Activated naive CD8-positive, alpha-beta T cell treated with anti-CD3 and anti-CD28 coated beads, Interleukin-2, amount 50 U/mL, for 16 hours (primary cell): ENCODE measurements at places on chromosomes 5 and 9.

GRCh38 chr5:8098081-8098480 is 229.1 kb downstream of the MTRR start:
- DNase-seq = no peak

GRCh38 chr9:109198736-109199382 is 31.8 kb upstream of the FRRS1L start:
- DNase-seq = no peak

- no peak for DNase-seq
Measured at GRCh38 chr9:31587146-31587545, 797.3 kb upstream of the ACO1 start.

- no peak for DNase-seq
Measured at GRCh38 chr9:37542895-37543294, 33.3 kb downstream of the FBXO10 start.

DNA sequence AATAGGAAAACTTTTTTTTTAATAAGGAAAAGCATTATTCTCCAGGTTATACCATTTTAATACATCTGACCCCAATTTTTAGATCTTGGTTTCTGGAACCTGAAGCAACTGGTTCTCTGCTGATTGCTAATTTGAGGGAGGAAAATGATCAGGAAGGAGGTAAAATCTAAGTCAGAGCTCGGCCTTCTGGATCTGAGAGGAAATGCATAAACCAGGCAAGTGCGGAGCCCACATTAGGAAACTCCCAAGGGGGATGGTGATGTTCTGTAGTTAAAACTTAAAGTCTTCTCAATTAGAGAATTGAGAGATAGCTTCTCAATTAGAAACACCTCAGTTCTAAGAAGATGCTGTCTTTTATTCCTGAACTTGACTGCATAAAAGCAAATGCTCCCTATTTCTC is 113.5 kb downstream of the TSSK1B start:
- DNase-seq = no peak

DNA sequence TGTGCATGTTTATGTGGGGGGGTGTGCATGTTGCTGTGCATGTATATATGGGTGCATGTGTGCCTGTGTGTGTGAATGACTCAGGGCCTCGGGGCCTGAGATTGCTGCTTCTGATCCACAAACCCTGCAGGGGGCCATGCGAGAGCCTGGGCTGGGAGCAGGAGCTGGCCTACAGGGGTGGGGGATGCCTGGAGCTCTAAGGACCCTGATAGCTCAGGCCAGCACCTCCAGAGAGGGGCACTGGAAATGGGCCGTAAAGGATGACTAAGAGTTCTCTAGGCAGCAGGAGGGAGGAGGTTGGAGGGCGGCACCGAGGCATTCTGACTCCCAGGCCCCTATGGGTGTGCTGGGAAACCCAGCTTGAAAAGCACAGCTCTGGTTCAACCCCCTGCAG is 6.9 kb upstream of the UBAC1 start:
- no peak for DNase-seq

DNA sequence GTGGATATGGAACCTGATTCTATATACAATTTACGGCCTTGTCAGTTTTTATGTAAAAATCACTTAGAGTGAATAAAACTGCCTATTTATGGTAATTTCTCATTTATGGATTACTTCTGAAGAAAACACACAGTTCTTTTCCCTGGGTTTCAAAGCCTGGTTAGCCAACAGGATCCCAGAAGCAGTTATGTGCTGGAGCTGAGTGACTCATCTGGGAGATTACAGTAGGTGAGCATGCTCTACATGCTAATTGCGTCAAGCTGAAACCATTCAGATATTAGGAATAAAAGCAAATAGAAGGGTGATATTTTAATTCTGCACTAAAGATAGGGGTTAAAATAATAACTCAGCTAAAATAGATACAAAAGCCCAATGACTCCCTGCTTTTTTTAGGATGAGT is 47.8 kb downstream of the PDE4D start:
- DNase-seq = no peak

DNA sequence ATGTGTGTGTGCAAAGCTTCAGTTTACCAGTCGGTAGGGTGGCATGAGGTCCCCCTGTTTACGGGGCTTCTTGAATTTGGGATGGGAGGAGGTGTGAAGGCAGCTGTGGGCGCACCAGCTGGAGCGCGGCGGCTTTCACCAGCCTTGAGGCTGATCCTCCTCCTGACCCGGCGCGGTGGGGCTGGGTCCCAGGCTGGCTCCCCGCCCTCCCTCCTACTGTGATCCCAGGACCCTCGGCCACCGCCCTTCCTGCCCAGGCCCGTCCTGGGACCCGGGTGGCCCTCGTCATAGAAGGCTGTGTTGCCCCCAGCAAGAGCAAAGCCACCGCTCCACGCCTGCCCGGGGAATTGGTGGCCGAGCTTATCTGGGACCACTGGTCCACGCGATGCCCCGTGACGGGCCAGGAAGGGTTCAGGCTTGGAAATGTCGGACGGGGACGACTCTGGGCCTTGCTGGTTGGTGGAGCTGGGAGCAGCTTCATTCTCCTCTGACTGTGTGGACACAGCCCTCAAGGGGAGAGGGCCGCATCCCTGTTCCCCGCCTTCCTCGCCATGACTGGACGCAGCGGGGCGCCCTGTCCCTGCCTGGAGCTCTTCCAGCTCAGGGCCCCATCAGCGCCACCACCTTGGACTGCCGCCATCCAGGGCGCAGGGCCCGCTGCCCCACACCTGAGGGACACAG is 271.1 kb upstream of the IRX1 start:
- no peak for DNase-seq

DNA sequence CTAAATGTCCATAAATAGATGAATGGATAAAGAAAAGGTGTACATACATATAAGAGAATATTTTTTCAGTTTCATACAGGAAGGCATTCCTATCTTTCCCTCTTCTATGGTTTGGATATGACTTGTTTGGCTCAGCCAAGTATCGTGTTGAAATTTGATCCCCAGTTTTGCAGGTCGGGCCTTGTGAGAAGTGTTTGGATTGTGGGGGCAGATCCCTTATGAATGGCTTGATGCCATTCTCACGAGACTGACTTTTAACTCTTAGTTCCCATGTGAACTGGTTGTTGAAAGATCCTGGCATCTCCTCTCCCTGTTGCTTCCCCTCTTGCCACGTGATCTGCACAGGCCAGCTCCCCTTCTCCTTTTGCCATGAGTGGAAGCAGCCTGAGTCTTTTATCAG is 421.1 kb upstream of the FTMT start:
- DNase-seq = no peak

GRCh38 chr9:106880863-106881262 is 17.9 kb downstream of the ZNF462 start:
- DNase-seq = no peak

DNA sequence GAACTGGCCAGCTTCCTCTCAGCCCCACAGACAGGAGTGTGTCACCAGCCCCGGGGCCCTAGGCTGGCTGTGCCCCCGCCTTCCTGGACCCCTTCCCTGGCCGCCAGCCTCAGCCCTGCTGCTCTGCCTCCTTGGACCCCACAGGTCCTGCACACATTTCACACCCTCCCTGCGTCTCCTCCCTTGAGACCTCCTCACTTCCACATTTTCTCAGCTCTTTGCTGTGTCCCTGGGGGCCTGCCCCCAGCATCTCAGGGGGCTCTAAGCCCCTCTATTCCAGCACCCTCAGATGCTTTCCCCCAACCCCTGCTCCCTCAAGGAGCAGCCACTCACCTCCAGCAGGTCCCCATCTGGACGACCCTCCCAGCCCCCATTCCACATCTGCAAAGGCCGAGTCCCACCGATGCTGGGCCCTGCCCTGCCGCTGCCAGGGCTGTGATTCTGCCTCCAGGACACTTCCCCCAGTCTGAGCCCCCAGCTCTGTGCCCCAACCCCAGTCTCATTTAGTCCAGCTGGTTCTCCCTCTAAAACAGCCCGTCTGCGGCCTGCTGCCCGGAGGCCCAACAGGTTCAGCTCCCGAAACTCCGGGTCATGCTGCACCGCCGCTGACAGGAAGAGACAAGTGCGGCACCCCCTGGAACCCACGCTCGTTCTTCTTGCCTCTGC is 4.2 kb downstream of the SLC34A3 start:
- DNase-seq = no peak

DNA sequence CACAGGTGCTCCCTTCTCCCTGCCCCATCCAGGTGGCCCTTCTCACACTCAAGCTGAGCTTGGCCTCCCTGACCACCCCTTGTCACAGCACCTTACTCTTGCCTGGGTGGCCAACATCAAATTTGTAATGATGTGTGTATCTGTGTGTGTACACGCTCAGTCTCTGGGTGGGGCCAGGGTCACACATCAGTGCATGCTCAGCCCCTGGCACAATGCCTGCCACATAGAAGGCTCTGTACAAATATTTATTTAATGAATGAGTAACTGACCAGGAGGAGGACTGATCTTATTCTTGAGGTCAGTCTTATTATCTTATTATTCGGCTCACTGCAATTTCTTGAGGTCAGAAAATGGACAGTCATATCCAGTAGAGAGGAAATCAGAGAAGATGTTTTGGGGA is 41.3 kb upstream of the HAND1 start:
- DNase-seq = no peak

GRCh38 chr9:14670718-14671117 is 22.5 kb downstream of the ZDHHC21 start:
- no peak for DNase-seq

GRCh38 chr5:84260140-84260539 is 124.5 kb downstream of the EDIL3 start:
- DNase-seq = no peak

DNA sequence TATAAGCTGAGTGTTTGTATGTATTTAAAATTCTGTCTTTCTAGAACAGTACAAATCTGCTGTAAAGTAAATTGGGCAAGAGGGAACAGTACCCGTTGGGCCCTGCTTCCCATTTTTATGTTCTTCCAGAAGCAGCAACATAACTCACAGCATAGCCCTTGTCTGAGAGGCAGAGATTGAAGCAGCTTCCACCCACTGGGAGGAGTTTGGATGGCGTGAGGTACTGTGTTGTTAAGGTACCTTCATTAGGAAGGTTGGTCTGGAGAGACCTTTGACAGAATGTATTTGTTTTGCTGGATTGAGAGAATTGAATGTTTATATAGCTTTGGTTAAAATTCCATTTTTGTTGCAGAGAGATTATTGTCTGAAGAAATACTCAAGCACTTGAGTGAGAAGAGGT is 24.8 kb downstream of the RAI14 start:
- DNase-seq = no peak

- no peak for DNase-seq
Measured at GRCh38 chr5:167786871-167787578, 504.4 kb upstream of the WWC1 start.

- no peak for DNase-seq
Measured at GRCh38 chr9:110103257-110103656, 104.7 kb downstream of the C9orf152 start.

- no peak for DNase-seq
Measured at GRCh38 chr9:18228101-18228500, 245.9 kb upstream of the ADAMTSL1 start.

DNA sequence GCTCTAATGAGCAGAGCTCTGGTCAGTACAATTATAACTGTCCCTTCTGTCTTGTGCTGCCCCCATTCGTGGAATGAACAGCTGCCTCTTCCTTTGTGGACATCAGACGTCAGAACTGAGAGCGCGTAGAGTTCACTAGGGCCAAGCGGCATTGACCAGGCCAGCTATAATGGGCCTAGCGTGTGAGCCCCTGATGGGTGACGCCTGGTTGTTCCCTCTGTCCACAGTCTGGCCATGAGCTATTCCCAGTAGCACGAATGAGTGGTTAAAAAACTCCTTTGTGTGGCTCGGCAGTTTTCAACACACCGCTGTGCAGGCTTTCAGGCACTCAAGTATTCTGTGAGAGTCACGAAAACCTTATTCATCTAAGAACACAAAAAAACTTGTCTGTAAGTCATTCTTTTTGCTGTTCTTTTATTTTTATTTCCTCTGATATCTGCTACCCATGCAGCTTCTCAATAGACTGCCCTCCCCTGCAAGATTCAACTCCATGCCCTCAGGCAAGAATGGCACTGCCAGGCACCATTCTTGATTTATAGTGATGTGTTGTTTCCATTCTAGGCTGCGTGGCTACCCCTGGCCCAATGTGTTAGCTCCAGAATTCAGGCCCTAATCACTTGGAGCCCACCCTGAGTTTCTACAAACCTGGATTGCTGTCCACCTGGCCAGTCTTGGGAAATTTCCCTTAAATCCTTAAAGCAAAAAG is 52.5 kb downstream of the ANKDD1B start:
- no peak for DNase-seq

- DNase-seq = no peak
Measured at GRCh38 chr9:86407022-86407421, 52.8 kb upstream of the TUT7 start.

DNA sequence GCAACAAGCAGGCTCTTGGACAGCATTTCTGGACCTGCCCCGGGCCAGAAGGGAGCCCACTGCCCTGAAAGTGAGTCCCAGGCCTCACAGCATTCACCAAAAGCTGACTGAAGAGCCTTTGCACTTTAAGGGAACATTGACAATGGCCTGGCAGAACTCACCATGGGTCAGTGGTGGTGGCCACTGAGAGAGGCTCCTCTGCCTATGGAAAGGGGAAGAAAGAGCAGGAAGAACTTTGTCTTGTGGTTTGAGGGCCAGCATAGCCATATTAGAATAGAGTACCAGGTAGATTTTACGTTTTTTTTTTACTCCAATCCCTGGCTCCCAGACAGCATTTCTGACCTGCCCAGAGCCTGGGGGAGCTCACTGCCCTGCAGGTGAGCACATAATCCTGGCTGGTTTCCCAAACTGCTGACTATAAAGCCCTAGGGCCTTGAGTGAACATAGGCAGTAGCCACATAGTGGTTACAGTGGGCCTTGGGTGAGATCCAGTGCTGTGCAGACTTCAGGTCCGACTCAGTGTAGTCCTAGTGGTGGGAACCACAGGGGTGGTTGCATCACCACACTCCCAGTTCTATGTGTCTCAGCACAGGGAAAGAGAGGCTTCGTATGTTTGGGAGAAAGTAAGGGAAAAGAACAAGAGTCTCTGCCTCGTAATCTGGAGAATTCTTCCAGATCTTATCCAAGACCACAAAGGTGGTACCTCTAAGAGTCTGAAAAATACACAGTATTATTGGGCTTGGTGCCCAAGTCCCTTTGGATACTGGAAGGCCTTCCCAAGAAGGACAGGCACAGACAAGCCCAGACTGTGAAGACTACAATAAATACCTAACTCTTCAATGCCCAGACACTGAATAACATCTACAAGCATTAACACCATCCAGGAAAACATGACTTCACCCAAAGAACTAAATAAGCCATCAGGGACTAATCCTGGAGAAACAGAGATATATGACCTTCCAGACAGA is 89.5 kb downstream of the TSSK1B start:
- no peak for DNase-seq

GRCh38 chr5:95727764-95728191 is 3.4 kb upstream of the RHOBTB3 start:
- DNase-seq = no peak

DNA sequence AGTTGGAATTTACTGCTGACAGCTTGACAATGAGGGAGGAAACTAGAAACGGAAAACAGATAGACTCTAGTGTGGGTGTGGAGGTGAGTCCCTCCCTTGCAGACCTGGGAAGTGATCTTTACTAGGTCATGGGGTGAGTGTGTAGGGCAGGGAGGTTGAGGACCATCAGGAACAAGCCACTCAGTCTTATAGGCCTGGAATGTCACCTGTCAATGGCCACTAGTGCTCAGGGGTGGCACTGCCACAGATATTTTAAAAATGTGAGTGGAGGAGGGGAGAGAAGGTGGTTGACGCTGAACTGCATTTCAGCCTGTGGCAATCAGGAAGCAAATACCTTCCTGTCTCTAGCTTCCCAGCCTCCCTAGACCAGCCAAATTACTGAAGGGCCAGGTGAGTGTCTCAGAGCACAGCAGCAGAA is 9.0 kb downstream of the OR2S2 start:
- DNase-seq = no peak
